ENCODE measurements at places on chromosomes 2 and 18.
A peak's percentile ranks its signal among the peaks of the same experiment; 100 is the strongest.

DNA sequence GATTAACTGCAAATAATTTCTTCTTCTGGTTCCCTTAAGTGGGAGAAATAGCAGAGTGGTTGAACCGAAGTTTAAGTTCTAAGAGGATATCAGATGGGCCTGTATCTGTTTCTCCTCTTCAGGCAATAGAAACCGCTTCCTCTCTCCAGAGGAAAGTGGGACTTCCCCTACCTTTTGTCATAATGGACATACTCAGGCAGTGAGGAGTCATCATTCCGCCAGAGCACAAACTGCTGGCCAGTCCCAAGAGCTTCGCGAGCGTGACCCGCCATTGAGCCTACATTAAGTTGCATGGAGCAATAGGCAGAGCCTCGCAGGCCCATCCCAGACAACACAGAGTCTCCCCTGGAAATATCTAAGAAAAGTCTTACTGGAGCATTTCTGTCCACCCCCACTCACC, 158.9 kb downstream of the LDLRAD4 start:
- no peak for DNase-seq

GRCh38 chr2:120747281-120747680, 11.6 kb downstream of the GLI2 start:
- DNase-seq, result no peak

DNA sequence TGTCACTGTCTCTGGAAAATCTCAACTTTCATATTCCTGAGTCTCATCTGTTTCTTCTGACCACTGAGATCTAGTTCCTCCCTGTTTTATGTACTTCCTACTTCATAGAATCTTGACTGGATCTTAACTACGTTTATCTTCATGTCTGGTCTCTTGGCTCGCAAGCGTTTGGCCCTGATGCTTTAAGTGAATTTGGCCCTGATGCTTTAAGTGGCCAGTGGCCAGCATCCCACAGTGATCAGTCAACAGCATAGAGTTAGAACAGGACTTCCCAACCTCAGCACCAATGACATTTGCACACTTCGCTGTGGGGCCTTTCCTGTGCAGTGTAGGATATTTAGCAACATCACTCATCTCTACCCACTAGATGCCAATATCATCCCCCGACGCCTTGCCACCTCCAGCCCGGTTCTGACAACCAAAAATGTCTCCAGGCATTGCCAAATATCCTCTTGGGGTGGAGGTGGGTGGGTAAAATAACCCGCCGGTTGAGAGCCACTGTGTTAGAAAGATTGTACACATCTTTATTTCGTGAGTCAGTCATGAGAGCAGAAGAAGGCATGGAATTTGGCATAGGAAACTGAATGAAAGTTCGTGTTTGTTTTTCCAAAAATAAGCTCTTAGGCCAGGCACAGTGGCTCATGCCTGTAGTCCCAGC, 12.2 kb downstream of the TM4SF20 start:
- DNase-seq, result no peak

- DNase-seq, result no peak
These were observed 59.5 kb downstream of the E2F6 start for GRCh38 chr2:11406267-11406957.

DNA sequence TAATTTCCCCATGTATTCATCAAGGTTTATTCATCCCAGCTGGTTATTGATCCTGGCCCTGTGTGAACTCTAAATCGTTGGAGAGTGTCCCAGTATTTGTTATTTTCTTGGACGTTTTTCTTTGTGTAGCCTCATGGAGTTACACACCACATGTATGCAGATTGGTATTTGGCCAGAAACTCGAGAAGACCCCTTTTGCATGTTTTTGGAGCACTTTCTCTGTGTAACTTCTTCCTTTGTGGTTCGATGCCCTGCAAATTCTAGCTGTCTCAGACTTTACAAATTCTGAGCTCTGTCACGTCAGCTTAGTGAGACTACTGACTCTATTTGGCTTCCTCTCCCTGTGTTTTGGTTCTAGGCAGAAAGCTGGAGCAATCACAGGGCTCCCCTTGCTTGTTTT, 198.7 kb downstream of the MCFD2 start:
- DNase-seq, result no peak

- peak; percentile 52 for DNase-seq
These were observed 11.1 kb upstream of the DCTN1 start for GRCh38 chr2:74391209-74391579.

DNA sequence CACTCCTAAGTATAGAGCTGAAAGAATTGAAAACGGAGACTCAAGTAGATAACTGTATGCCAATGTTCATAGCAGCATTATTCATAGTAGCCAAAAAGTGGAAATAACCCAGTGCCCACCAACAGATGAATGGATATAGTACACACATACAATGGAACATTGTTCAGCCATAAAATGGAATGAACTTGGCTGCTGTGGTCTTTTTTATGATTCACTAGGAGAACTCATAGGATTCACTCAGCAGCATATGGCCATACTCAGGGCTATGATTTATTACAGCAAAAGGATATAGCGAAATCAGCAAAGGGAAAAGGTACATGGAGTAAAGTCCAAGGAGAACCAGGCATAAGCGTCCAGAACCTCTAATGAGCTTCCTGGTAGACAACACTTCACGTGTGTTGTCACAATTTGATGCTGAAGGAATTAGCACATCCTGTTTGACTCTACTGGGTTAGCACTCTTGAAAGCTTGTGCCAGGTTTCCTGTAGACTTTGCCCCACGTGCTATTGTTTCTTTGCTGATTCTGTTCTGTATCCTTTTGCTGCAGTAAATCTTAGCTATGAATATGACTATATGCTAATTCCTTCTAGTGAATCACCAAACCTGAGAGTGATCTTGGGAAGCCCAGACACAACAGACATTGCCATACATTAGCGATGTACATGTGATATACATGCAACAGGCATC, 15.7 kb downstream of the SPC25 start:
- no peak for DNase-seq

- no peak for DNase-seq
These were observed 21.0 kb downstream of the TGFBRAP1 start for GRCh38 chr2:105308382-105309146.

- no peak for DNase-seq
These were observed 13.1 kb downstream of the EIF4E2 start for GRCh38 chr2:232563580-232563979.

DNA sequence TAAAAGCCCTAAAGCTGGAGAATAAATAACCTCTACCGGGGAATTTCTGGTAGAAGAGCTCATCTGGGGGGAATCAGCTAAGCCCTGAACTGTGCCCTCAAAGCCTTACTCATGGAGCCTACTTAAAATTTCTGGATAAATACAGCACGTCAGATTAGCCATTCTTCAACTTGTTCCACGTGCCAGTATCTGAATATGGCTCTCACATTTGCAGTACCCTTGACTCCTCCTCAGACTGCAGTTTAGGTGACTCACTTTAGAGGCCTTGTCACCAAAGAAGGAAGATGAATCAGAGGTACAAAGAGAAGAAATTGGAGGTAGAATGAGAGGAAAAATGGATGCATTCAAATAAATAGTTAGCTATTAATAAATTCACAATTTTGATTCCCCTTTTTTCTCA, 34.6 kb upstream of the POTEC start:
- DNase-seq, result no peak

- no peak for DNase-seq
These were observed 322.2 kb downstream of the SLC8A1 start for GRCh38 chr2:40129725-40130124.

GRCh38 chr2:236743921-236744280, 174.3 kb downstream of the ACKR3 start:
- DNase-seq, result no peak

DNA sequence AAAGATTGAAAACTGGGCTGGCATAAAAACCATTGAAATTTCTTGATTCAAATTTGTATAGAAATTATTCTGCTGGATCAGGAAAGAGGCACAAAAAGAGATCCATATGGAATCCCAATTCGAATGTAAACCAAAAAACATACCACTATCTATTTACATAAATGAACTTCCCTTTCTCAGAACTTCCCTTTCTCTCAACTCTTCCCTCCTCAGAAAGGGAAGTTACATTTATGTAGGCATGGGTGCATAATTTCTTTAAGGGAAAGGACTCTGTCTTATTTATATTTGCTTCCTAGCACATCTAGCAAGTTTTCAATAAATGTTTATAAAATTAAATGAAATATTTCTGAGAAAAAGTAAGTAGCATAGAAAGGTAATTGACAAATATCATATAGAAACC, 398.1 kb upstream of the ATP5MC3 start:
- no peak for DNase-seq

DNA sequence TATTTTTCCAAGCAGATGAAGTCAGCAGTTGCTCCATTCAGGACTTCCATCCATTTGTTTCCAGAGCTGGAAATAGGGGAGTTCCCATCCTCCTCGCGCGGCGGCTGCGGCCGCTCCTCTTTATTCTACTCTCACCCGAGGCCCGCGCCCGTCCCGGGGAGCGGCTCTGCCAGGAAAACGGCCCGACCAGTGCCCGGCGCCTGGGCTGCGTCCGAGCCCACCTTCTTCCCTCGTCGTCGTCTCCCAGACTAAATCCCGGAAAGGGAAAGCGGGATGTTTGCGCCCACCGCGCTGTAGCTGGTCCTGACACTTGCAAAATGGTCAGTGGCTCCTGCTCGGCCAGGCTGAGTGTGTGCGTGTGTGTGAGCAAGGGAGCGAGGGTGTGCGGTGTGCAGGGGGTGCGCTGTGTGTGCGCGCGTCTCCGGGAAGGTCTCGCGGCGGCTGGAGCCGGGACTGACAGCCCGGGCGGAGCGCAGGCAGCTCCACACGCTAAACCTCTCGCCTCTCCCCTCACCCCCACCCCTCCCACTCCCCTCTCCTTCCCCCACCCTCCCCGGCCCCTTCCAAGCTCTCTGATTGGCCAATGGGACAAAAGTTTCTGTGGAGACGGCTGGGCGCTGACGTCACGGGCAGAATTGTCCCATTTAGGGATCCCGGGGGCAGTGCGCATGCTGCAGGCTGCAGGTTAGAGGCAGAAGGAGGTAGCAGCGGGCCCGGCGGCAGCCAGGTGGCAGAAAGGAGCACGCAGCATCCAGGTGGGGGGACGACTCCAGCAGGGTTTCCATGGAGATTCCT, at the start of gene NOL4:
Gene NOL4, minus strand, starts transcription at position 491 of the 795 bp plus-strand sequence. CDS start 1,660 bp downstream, outside the sequence.
- DNase-seq, result no peak

DNA sequence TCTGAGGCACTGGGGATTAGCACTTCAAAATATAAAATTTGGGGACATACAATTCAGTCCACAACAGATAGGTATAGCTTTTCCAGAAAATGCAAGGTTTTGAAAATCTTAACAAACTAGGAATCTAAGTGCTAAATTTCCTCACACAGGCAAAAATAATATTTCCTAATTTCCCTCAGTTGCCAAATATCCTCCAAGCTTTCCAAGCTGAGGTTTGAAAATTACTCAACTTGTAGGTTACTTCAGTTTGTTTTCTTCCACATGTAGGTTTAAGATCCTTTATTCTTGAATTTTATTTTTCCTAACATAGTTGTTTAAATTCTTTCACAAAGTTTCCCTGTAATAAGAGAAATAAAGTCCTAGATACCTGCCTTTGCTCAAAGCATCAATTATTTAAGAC, 192.9 kb upstream of the NRXN1 start:
- DNase-seq, result no peak

Data from K562 (cell line).